Endodermal cell (in vitro differentiated cells): ENCODE measurements at places on chromosomes 5 and 9.

- DNase-seq, result no peak
Observed at GRCh38 chr9:83934569-83935275, 13.5 kb upstream of the KIF27 start.

GRCh38 chr9:112029921-112030444, 133.4 kb downstream of the UGCG start:
- peak; percentile 50 for DNase-seq

- no peak for DNase-seq
Observed at GRCh38 chr9:111807197-111807596, 12.5 kb upstream of the SHOC1 start.

DNA sequence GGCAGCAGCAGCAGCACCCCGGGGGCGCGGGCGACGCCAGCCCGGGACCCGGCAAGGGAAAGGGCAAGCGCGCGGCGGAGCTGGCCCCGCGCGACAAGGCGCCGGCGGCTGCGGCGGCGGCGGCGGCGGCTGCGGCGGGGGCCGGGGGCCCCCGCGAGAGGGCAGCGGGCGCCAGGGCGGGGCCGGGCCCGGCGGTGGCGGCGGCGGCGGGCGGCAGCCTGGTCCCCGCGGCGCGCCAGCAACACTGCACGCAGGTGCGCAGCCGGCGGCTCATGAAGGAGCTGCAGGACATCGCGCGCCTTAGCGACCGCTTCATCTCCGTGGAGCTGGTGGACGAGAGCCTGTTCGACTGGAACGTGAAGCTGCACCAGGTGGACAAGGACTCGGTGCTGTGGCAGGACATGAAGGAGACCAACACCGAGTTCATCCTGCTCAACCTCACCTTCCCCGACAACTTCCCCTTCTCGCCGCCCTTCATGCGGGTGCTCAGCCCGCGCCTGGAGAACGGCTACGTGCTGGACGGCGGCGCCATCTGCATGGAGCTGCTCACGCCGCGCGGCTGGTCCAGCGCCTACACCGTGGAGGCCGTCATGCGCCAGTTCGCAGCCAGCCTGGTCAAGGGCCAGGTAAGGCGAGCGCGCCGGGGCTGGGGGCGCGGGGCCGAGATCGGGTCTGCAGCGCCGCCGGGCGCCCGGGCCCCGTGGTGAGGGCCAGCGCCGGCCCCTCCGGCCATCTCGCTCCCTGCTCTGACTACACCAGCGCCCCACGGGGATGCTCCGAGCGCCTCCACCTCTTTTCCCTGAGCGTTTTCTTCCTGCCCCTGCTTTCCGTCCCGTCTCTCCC, at the start of gene UBE2QL1:
UBE2QL1 (plus strand) TSS at position 238 of the 843 bp plus-strand sequence; CDS start at position 273, 35 bp downstream.
- DNase-seq, result peak; percentile 78

- DNase-seq, result peak; percentile 84
Observed at GRCh38 chr9:136201609-136202453, 3.1 kb downstream of the LHX3 start.

- no peak for DNase-seq
Observed at GRCh38 chr9:129077236-129077635, 3.7 kb upstream of the DOLPP1 start.

DNA sequence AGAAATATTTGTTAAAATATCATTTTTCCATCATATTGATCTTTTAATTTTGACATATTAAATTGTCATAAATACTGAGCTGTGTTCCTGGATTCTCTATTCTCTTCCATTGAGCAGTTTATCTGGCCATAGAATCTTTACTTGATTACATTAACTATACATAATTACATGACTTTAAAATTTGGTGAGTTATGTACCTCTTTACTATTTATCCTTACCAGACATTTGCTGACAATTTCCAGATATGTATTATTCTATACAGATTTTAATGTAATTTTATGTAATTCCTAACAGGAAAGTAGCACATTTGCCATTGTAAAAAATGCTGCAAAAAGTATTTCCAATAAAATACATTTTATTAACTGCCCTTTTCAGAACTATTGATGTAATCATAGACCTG, 770.3 kb downstream of the KCTD16 start:
- DNase-seq, result no peak

GRCh38 chr5:85952680-85953079, 665.1 kb upstream of the COX7C start:
- no peak for DNase-seq

GRCh38 chr5:122237906-122238305, 74.1 kb upstream of the SNCAIP start:
- DNase-seq, result no peak

- no peak for DNase-seq
Observed at GRCh38 chr9:23044549-23044948, 597.9 kb downstream of the DMRTA1 start.

GRCh38 chr5:41404757-41405156, 105.6 kb downstream of the PLCXD3 start:
- no peak for DNase-seq

DNA sequence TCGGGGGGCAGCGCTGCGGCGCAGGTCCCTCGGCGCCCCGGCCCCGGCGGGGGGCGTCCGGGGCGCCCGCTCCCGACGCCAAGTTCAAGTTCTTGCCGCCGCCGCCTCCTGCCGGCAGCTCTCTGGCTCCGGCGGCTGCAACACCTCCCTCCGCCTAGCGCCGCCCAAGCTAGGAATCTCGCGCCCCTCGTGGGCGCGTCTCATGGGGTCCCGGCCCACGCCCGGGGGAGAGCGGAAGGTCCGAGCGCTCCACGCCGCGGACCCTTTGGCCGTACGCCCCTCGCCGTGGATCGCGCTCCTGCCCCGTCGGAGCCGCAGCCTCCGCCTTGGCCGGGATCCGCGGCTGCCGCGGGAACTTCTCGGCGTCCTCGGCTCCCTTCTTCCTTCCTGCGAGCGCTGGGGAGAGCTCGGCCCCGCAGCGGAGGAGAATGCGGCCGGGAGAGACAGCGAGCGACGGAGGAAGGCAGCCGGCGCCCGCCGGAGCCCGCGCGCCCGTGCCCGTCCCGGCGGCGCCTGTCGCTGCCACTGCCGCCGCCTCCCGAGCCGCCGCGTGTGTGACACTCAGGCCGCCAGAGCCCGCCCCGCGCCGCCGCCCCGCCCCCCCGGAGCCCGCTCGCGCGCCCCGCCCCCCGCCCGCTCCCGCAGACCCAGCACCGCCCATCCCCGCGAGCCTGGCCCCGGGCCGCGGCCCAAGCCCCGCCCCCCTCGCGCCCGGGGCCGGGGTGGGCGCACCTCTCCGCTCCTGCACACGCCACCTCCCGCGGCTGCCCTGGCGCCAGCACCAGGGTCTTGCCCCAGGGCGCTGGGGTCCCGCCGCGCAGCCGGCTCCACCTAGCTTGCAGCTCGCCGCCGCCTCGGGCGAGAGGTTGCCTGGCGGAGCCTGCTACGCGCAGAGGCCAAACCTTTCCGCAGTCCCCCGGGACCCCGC, at the start of gene SHB:
SHB (minus strand) TSS at position 527 of the 928 bp plus-strand sequence. CDS start 582 bp downstream, outside the sequence.
- peak; percentile 95 for DNase-seq

DNA sequence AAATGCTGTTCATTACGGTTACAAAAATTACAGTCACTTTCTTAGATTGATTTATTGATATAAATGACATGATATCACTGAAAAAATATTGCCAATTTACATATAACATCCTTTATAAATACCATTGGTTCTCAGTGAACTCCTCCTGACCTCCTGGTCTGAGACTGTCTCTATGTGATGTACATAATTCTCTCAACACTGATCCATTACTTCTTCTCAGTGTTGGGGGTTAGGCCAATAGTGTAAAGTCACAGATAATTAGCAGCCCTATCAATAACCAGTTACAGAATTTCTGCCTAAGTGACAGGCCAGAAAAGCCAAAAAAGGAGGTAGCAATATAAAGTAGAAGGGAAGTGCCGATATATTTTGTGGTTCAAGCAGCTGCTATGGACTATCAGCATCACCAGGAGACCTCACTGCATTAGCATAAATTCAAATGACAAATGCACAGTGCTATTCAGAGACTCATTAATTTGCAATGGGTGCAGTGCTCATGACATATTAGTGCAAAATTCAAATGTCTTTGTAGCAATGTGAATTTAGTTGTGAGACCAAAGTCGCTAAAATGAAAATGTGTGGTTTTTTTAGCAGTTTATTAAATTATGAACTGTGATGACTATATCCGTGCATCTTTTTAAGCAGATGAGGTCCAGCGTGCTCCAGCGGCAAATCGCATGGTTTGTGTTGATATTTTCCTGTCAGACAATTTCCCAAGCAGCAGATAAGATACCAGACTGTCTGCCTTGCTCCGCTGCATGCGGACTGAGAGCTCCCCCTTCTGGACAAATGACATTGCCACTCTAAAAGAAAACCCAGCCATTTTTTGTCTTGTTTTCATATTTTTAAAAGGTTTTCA, 144.6 kb downstream of the CETN3 start:
- peak; percentile 80 for DNase-seq

GRCh38 chr9:120412425-120412951, 167.5 kb downstream of the CDK5RAP2 start:
- peak; percentile 51 for DNase-seq

GRCh38 chr5:145854651-145855258, 18.1 kb downstream of the GRXCR2 start:
- peak; percentile 68 for DNase-seq

- DNase-seq, result peak; percentile 73
Observed at GRCh38 chr5:90590-91547, 1.1 kb upstream of the PLEKHG4B start.

- DNase-seq, result peak; percentile 91
Observed at GRCh38 chr5:170623576-170624181, 119.9 kb downstream of the KCNIP1 start.

DNA sequence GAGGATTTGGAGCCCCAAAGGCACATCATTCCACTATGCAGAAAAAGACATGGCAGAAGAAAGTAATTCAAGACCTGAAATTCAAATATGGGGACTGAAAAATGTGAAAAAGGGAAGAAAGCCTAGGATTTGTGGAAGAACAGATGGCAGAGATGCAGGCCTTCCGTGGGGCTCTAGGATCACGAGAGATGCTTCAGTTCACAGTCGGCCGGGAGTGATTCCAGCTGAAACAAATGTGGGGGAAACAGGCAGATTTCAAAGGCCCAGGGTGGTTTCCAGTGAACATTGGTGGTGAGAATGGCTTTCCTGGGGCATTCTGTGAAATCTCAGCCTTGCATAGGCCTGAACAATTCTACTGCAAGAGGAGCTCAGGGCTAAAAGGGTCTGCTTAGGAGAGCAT, 34.6 kb upstream of the ZFR start:
- DNase-seq, result no peak

GRCh38 chr5:2626572-2626971, 124.9 kb downstream of the IRX2 start:
- no peak for DNase-seq

- DNase-seq, result no peak
Observed at GRCh38 chr5:114719268-114719667, 357.4 kb downstream of the KCNN2 start.

- DNase-seq, result no peak
Observed at GRCh38 chr5:96172436-96172835, 210.8 kb upstream of the ELL2 start.

DNA sequence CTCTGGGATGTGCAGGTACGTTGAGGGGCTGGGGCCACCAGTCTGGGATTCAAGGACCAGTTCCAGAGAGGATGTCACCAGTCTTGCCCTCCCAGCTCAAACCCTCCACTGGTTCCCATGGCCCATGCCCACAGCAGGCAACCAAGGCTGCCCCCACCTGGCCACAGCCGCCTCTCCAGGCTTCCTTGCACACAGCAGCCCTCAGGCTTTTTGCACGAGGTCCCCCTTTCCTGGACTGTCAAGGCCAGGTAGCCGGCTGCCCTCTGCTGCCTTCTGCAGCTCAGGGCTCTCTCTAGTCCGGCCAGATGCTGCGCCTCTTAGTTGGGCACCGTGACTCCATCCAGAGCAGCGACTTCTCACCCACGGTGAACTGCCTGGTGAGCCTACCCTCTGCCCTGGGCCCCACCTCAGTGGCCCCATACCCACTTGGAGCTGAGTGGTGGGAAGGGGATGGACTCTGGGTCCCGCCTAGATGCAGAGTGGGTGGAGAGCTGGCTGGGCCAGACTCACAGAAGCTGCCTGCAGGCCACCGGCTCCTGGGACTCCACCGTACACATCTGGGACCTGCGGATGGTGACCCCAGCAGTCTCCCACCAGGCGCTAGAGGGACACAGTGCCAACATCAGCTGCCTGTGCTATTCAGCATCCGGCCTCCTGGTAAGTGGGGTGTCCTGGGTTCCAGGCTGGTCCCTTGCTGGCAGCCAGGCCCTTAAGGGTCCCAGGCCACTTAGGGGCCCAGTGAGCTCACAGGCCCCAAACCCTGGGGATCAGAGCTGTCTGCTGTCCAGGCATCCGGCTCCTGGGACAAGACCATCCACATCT, 2.9 kb downstream of the WDR38 start:
- peak; percentile 93 for DNase-seq

DNA sequence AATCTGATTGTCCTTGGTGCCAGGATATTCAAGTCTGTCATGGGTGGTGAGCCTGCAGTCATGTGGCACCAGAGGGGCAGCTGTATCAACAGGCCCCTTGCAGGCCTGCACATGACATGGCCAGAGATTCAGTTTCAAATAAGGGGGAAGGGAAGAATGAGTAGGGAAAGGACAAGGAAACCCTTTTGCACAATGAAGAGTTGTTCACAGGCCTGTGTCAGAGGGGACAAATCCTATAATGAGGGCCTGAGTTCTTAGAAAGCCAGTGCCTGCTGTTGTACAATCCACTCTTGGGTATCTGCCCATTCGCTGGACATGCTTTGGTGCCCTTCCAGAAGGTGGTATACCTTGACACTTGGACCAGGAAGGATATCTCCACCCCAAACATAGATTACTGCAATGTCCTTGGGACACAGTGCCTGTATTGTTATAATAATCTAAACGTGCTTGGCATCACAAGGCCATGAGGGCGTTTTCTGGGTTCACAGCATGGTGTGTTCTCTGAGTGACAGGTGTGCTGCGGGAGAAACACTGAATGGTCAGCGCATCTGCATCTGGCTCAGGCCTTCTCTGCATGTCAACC, 1.9 kb upstream of the TMEM171 start:
- no peak for DNase-seq

GRCh38 chr5:60520451-60521227, 179.3 kb downstream of the DEPDC1B start:
- no peak for DNase-seq

DNA sequence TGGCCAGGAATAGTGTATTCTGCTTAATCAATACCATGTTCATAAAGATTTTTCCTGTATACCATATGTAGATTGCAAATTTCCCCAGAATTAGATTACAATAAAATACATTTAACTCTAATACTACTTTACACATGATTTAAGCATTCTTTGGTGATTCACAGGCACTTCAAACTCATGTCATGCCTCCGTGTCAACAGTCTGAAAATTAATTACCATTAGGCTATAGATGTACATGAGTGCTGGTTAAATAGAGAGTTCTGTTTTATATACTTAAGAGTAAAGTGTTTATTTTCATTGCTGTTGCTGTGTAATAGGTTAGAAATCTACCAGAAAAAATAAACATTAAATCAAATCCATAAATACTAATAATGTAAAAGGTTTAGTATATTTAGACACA, 159.8 kb downstream of the ZSWIM6 start:
- no peak for DNase-seq

GRCh38 chr5:133952729-133953567, 15.5 kb downstream of the C5orf15 start:
- DNase-seq, result peak; percentile 38

GRCh38 chr9:92707530-92707929, 37.6 kb upstream of the IPPK start:
- DNase-seq, result no peak

- DNase-seq, result no peak
Observed at GRCh38 chr5:176879663-176880361, 19.3 kb downstream of the HK3 start.

- DNase-seq, result peak; percentile 82
Observed at GRCh38 chr5:154395407-154396106, 50.2 kb upstream of the SAP30L start.
